ENCODE measurements at places on chromosomes 6 and 20.

DNA sequence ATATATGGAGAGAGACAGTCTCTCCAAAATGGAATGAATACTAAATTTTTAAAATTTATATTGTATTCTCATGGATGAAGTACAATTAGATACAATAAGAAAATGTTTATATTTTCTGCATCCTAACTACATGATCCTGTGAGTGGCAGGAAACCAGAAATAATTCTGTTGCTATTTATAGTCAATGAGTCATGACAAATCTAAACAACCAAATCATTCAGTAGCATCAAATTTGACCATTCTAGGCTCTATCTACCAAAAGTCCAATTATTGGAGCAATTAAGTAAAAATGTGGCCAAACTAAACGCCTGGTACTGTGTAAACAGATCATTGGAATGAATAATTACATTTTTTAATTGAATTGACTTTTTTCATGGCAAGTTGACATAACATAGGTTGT is 959.8 kb downstream of the EPHA7 start:
- no peak for DNase-seq

DNA sequence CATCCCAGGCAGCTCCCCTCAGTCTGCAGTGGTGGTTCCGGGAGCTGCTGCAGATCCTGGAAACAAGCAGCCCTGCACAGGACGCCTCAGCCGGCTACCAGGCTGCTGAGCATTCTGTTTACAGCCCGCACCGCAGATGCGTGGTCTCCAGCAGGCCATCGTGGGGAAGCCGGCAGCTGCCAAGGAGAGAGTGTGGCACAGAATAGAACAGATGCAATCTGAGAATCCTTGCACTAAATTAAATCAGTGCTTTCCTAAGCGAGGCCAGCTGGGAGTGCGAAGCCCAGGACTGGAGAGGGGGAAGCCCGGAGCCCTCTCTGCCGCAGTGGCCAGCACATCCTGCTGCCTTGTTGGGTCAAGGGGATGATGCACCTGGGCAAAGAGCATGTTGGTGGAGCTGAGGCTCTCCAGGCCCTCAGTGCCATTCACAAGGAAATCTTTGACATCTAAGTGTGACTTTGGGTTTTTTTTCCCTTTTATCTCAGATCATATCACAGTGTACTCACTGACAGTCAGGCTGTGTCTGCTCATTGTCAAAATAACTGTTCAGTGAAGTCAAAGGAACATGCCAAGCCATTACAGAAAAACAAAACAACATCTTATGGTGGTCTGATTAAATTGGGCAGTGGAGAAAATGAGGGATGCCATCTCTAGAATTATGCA is 118.1 kb downstream of the SYNDIG1 start:
- no peak for DNase-seq

- DNase-seq = no peak
These were observed 13.6 kb upstream of the SRSF6 start for GRCh38 chr20:43444107-43444506.

DNA sequence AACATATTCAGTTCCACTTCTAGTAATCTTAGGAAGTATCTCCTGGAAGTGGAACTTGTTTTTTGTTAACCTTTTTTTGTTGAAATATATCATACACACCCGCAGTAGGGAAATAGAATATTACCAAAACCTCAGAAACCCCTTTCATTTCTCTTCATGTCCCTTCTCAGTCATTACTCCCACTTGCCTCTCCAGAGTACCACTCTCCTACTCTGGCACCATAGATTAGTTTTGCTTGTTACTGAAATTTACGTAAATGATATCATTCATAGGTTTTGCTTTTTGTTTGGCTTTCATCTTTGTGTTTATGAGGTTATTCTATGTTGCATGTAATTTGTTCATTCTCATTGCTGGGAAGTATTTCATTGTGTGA is 52.8 kb downstream of the ZFAND3 start:
- DNase-seq = no peak

- DNase-seq = no peak
These were observed 63.9 kb downstream of the CEBPB start for GRCh38 chr20:50254466-50255079.

DNA sequence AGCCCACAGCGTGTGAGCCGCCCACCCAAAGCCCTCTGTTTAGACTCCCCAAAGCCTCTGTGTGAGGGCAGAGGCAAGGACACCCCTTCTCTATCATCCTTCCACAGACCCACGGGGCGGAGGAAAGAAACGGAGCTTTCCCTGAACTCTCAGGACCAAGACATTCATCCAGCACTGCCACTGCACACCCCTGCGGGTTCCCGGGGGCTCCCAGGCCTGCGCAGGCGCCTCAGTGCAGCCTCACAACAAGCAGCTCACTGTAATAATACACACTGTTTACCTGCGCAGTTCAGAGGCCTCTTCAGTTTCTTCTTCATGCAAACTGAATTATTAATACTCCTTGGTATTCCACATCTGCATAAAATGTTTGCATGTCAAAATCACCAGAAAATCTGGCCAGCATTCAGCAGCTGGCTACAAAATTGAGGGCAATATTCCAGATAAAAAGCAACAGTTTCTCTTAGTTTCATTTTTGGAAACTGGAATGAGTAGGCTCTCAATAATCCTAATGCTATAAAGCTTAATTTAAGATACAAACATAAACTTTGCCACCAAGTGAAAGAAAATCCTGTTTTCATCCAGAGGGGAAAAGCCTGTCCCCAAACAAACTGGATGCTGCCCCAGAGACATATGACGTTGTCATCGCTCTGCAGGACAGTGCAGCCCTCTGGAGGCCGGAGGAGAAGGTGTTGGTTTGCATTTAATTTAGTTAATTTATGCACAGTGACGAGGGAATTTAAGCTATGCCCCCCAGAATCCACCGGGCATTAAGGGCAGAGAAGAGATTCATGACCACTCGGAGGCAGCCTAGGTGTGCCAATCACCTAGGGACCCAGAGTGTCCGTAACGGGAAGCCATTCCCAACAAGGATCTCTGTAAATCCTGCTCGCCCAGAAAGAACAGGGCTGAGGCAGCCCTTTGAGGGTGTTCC is 45.3 kb downstream of the NINL start:
- no peak for DNase-seq

Measured in effector memory CD8-positive, alpha-beta T cell (primary cell).